Activated naive CD8-positive, alpha-beta T cell treated with anti-CD3 and anti-CD28 coated beads for 36 hours (primary cell): ENCODE measurements at places on chromosomes 2 and 18. TPM values are rescaled to one million over a fixed set of nuclear protein-coding genes. Genes with fewer than 3 reads are reported as not detected.

Gene GAD1
- 1.0 TPM for total RNA-seq

Gene CCDC121
- 0.60 TPM for total RNA-seq

Gene RPRM
- total RNA-seq, result not detected

Gene UGT1A4
- not detected for total RNA-seq

Gene NPPC
- total RNA-seq, result 1.1 TPM
